ENCODE measurements at places on chromosomes 6 and 20. TPM values are rescaled to one million over a fixed set of nuclear protein-coding genes. Genes with fewer than 3 reads are reported as not detected.

NHLRC1 gene
- 1.5 TPM for total RNA-seq

CST4 gene
- not detected for total RNA-seq

OSTM1 gene
- 35.6 TPM for total RNA-seq

OR12D3 gene
- total RNA-seq: not detected

TNXB gene
- total RNA-seq: 240 TPM

VSX1 gene
- not detected for total RNA-seq

HSPA1A gene
- 62.6 TPM for total RNA-seq

APOBEC2 gene
- not detected for total RNA-seq

SLC13A3 gene
- total RNA-seq: 1.5 TPM

COL21A1 gene
- total RNA-seq: 151 TPM

PPP1R18 gene
- total RNA-seq: 61.3 TPM
